NCI-H1092 treated with DMSO at 0.1 percent for 48 hours (cell line): ENCODE measurements at places on chromosomes 1 and 21.

DNA sequence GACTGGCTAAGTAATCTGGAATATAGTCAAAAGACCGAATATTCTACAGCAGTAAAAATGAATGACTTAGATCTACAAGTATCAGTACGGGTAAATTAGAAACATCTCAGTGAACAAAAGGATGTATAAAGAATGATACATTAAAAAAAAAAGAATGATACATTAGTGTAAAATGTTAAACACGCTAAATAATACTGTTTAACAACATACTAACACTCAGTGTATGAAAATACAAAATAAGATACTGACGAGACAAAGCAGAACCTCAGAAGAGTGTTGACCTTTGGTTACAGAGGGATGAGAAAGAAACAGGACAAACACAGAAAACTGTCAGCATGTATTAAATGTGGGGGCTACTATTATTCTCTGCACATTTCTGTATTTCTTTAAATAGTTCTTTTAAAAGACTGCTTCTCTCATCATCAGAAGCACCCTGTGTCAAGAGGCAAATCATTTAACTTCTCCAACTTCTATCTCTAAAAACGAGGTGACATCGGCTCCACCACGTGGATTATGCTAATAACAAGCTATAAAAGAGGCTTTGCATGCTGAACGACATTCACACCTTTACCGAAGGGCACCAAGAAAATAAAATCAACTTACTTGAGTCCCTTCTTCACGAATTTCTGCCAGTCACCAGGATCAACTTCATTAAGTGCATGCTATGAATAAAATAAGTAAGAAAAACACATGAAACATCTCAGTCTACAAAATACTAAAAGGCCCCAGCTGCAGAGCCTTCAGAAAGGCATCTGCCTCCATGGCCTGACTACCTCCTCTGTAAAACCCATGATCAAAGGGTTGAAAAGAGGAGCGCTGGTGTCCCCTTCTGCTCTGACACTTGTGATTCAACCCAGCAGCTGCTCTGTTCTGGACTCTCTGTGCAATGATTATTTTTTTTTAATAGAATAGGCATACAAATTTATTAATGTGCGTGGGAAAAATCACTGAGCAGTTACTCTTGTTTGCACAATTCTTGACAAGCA lies 42.5 kb downstream of the MRAP start:
- DNase-seq, result no peak

- DNase-seq, result no peak
These were observed 20.2 kb downstream of the COLGALT2 start for GRCh38 chr1:184017306-184017705.

- peak; percentile 11 for DNase-seq
These were observed 190.4 kb downstream of the MIS18A start for GRCh38 chr21:32088471-32088870.

DNA sequence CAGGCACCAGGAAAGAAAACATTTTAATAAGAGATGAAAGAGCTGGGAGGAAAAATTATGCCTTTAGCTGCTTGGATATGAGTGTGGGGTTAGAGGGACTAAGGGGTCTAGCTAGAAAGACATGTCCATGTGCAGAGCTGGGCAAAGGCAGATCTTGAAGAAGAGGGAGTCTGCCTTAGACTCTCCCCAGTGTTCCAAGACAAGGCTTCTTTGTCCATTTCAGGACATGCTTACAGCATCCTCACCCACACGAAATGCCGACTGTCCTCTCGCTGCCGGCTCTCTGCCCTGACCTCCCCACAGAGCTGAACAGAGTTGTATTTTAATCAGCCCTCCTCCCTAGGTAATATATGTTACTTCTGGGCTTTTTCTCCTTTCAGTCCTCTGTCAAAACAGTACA lies 100.7 kb upstream of the ATP1B1 start:
- DNase-seq, result no peak

GRCh38 chr1:206955476-206956451 lies 9.5 kb upstream of the PIGR start:
- DNase-seq, result peak; percentile 60

- DNase-seq, result no peak
These were observed 86.9 kb upstream of the GORAB start for GRCh38 chr1:170445096-170445495.

DNA sequence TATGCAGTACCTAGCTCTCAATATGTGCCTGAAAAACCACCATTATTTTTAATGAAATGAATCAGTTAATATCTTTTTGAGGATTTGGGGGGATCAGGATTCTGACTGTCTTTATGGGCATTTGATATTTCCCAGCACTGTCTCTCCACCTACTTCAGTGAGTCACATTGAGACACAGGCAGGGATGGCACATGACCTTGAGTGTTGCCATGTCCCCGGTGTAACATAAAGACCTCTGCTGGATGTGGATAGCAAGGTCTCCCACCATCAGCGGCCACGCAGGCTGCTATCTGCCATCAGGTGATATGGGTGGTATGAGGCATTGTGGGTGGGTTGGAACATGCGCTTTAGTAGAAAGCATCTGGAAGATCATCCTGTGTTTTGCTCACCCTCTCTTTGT lies 103.2 kb downstream of the RGL1 start:
- no peak for DNase-seq

GRCh38 chr1:99119188-99119587 lies 114.5 kb upstream of the PLPPR5 start:
- no peak for DNase-seq
